ENCODE measurements at places on chromosomes 3 and 15.

GRCh38 chr3:5181469-5182141, 5.9 kb upstream of the EDEM1 start:
- DNase-seq, result no peak

- DNase-seq, result no peak
Observed at GRCh38 chr15:41927536-41927935, 33.7 kb upstream of the SPTBN5 start.

- DNase-seq, result no peak
Observed at GRCh38 chr15:96053031-96053780, 277.3 kb upstream of the NR2F2 start.

GRCh38 chr3:145355206-145355605, 805.8 kb downstream of the PLOD2 start:
- DNase-seq, result no peak

DNA sequence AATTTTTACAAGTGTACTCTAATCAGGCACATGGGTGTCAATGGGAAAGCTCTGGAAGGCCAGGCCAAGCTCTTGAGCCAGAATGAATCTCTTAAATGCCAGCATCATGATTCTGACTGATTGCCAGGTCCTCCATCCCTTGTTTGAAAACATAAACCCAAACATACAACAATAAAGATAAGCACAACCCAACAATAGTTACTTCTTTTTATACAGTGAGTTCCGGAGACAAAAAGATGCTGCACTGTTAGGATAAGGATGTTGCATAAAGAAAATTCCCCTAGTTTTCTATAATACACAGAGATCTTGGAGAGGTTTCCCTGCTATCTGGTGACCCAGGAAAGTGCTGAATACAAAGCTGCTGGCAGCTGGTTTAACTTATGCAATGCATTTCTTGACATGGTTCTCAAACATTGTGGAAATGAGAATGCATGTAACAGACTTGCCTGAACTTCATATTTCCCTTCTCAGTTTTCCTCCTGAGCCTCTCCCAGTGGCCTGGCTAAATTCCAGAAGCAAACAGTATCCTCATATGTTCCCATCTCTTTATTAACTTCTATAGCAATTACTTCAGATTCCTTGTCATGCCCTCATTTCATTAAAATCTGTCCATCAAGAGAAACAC, 180.1 kb upstream of the PRICKLE2 start:
- no peak for DNase-seq

DNA sequence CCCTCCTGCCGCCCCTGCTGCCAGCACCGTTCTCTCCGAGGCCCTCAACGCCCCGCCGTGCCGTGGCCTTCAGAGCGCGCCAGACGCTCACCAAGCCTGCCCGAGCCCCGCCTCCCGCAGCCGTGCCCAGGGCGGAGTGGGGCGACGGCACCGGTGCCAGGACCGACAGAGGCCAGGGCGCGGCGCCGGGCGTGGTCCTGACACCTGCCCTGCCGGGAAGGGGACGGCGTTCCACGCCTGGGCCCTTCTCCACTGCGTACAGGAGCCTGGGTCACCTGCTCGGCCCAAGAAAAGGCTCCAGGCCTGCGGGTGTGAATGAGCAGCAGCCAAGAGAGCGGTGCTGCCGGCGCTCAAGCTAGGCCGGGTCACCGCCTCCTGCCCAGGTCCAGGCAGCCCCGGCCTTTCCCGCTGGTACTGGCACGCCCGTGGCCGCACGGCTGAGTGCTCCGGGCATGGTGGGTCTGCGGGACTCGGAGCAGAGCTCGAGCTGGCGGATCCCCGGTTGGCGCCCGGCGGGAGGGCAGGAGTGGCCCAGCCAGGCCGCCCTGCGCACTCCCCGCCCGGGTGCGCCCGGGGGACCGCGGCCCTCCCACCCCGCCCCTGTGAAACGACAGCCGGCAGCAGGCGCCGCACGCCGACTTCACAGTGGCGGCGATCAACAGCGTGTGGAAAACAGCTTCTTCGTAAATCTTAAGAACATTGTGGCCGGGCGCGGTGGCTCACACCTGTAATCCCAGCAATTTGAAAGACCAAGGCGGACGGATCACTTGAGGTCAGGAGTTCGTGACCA, 4.2 kb downstream of the OCA2 start:
- no peak for DNase-seq

- no peak for DNase-seq
Observed at GRCh38 chr15:101069654-101069973, 150.5 kb downstream of the LRRK1 start.

DNA sequence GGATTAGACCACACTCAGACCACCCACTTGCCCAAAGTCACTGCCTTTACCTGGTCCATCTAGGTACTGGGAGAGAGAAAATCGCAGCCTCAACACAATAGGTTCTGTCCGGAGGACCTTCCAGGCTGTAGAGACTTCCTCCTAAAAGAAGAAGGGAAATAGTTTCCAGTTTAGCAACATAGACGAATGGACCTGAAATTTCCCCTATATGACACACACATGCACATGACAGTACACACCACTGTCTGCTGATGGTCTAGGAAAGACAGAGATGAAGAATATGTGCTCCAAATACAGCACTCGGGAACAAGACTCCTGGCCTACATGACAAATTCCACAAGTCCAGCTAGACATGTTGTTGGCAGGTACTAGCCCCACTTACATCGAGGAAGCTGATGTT, 7.3 kb downstream of the PARP6 start:
- no peak for DNase-seq

GRCh38 chr3:177743173-177743890, 546.0 kb upstream of the TBL1XR1 start:
- DNase-seq, result no peak

DNA sequence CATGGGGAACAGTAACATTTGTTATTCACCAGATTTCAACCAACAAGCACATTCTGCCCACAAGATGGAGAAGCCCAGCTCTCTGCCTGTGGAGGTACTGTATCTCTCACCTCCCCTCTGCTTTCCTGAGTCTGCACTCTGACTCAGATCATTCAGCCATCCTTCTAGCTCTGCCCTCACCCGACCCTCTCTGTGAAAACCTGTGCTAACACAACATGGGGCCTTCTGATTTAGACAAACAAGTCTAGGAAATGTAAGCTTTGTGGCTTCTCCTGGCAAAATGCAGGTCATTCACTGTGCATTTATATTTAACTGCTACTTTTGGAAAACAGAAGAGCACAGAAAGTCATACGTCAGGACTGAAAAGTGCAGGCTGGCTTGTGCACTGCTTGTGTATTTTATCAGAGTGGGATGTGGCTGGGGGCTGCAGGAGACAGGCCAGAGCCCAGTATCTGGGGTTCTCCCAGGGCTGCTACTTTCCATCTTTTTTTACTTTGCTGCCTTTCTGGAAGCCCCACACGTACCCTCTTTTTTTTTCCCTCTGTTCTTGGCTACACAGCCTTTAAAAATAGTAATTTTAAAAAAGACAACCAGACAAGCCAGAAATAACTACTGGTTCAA, 50.8 kb downstream of the SUSD5 start:
- no peak for DNase-seq

DNA sequence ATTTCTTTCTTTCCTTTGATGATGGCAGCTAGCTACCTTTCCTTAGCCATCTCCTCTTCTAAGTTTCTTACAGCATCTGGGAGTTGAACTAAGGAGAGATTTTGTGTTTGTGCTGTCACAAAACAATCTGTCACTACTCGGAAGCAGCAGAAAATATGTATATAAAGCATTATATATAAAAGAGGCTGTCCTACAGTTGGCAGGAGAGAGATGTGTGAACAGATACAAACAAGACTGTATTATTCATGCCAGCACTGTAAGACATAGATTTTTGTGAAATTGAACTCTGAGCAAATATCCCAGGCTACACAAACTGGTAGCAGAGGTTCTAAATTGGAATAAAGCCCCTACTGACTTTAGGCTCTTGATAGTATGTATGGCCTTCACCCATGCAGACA, 577.5 kb upstream of the NECTIN3 start:
- DNase-seq, result no peak

GRCh38 chr3:133663569-133664313, 2.0 kb upstream of the TOPBP1 start:
- DNase-seq, result peak; percentile 8
